Hematopoietic multipotent progenitor cell treated with erythropoietin and hydrocortisone succinate and interleukin-3 and kit ligand, for 15 days (in vitro differentiated cells): ENCODE measurements at places on chromosomes 4 and X.

GRCh38 chr4:88177983-88178625, 19.7 kb upstream of the ABCG2 start:
- DNase-seq = peak; percentile 72

- DNase-seq = no peak
These were observed 153.4 kb downstream of the BMPR1B start for GRCh38 chr4:94911106-94911505.

GRCh38 chr4:20445933-20446723, 194.4 kb downstream of the SLIT2 start:
- no peak for DNase-seq

DNA sequence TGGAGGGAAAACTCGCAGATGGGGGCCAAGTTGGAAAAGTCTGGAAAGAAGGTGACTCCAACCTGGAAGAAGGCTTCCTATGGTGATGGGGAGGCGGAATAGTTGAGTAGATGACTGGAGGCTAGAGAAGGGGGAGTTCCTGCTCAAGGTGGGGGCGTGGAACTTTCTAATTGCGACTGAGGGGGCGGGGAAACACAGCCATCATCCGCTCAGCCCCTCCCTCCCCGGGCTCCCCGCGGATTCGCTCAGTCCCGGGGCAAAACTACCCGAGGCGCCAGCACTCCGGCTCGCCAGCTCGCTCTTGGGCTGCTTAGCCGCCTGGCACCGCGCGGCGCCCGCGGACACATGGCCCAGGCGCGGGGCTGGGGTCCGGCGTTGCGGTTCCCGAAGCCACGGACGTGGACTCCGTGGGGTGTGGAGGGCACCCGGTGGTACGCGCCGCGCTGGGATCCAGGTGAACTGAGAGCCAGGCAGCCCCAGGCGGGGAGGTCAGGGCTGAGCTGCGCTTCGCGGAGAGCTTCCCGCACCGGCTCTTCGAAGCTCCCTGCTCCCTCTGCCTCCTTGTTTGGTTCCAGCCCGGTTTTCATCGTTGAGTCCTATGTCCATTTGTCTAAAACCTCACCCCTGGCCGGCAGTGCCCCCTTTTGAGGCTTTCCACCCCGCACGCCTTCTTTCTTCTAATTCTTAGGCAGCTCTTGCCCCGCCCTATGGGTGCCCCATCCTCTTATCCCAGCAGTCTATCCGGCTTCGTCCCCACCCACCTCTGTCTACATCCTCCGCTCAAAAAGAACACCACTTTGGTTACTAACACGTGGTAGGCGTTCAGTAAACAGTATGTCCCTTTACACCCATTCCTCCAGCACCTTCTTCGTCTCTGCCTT, 38.9 kb downstream of the STARD8 start:
- peak; percentile 56 for DNase-seq

DNA sequence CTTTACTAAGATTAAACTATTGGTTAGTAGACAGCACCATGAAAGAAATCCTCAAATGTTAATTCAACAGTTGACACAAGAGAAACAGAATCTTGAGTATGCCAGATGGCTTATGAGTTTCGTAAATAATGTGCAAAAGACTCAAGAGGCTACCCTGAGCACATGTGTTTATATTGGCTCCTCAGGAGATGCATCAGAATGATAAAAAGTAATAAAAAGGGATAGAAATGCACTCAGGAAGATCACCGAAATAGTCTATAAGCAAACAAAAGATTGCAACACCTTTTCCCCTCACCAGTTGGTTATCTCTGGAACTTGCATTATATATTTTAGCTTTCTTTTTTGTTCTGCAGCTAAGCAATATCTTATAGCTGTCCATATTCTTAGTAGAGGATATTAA, 84.4 kb downstream of the SCFD2 start:
- DNase-seq = no peak

- no peak for DNase-seq
These were observed 103.6 kb downstream of the RAPGEF2 start for GRCh38 chr4:159206427-159206871.

- no peak for DNase-seq
These were observed 1.1 kb upstream of the SLBP start for GRCh38 chr4:1713003-1713851.

DNA sequence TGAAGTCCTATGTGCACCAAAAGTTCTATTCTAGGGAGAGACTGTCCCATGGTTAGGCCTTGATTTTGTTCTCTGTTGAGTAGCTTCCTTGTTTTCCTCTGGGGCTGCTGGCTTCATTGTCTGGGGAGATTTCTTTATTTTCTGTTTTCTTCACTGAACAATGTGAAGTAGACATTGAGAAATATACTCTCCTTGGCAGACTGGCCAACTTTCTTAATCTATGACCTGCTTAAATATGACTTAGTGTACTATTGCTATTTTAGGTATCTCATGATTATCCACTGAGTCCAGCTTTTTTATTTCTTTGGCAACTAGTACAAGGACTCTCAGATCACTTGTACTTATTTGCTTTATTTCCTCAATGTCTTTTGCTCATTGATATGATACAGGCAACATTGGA, 1594.6 kb downstream of the ARAP2 start:
- DNase-seq = no peak

DNA sequence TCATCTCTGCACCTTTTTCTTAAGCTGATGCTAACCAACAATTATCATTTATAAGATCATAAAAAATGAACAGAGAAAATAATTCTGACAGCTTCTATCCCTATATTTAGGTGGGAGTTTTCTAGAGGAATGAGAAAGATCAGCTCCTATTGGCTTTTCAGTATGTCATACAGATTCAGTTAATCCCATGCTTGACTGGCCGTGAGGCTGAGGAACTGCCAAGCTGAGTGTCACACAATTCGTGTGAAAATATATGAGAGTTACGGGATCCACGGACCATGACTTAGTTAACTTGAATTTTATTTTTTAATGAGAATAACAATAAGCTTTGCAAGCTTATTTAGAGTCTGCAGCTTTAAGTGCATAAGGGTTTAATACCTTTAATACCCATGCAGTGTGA, 37.5 kb downstream of the PHEX start:
- no peak for DNase-seq

DNA sequence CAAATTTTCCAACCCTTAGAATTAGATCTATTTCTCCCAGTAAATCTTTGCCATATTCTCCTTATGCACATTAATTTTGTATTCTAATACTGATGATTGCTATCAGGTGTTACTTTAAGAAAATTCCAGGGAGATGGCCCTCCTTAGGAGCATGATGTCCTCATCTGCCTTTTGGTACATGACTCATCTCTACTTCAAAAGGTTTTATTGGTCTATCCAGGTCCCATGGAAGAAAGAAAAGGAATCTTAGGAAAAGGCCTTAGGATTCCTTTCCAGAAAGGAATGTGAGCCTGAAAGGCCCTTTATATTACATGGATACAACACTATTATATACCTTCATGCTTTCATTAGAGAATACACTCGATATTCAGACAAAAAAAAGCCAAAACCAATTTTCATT, 968.2 kb downstream of the STIM2 start:
- DNase-seq = no peak
